ENCODE measurements at places on chromosomes 1 and 21.

DNA sequence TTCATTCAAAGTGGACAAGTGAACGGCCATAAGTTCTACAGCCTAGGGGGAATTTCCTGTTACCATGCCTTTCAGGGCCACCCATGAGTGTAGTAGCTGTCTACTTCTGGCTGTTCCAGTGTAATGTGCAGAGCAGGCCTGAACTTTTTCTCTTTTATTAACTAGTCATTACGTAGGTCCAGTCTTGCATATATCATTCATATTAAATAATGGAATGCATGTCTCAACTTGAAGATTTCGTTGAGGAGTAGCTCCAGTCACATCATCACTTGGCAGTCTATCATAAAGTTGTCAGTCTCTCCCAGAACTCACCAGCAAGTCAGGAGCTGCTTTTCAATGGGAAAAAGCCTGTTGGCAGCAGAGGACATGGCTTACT is 12.0 kb upstream of the GIPC2 start:
- no peak for DNase-seq
- H3K27me3 ChIP-seq = peaks cover 9% of the 10 kb centered on the region
- no peak overlapping the region for H3K4me3 ChIP-seq
- H3K4me1 ChIP-seq = no peaks in the 10 kb centered on the region
- H3K27ac ChIP-seq = no peak overlapping the region

DNA sequence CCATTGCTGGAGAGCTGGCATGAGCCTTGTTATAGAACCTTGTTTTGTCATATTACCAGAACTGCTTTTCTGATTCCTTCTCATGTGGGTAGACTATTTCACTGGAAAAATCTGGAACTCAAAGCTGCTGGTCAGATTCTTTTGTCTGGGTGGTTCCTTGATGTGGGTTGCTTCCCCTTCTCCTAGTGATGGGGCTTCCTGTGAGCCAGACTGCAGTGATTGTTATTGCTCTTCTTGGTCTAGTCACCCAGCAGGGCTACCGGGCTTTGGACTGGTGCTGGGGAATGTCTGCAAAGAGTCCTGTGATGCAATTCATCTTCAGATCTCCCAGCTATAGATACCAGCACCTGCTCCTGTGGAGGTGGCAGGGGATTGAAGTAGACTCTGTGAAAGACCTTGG is 59.4 kb downstream of the GPR137B start:
- H3K36me3 ChIP-seq = peaks cover 11% of the 10 kb centered on the region
- no peak overlapping the region for H3K27ac ChIP-seq
- H3K4me1 ChIP-seq = no peaks in the 10 kb centered on the region
- no peak for DNase-seq
- H3K27me3 ChIP-seq = no peaks in the 10 kb centered on the region

- H3K27me3 ChIP-seq = no peaks in the 10 kb centered on the region
- H3K27ac ChIP-seq = peak overlapping the region; percentile 96
- peaks cover 48% of the 10 kb centered on the region for H3K4me1 ChIP-seq
- H3K4me3 ChIP-seq = peak overlapping the region; percentile 25
Measured at GRCh38 chr1:116738673-116739370, 15.4 kb upstream of the CD2 start.

DNA sequence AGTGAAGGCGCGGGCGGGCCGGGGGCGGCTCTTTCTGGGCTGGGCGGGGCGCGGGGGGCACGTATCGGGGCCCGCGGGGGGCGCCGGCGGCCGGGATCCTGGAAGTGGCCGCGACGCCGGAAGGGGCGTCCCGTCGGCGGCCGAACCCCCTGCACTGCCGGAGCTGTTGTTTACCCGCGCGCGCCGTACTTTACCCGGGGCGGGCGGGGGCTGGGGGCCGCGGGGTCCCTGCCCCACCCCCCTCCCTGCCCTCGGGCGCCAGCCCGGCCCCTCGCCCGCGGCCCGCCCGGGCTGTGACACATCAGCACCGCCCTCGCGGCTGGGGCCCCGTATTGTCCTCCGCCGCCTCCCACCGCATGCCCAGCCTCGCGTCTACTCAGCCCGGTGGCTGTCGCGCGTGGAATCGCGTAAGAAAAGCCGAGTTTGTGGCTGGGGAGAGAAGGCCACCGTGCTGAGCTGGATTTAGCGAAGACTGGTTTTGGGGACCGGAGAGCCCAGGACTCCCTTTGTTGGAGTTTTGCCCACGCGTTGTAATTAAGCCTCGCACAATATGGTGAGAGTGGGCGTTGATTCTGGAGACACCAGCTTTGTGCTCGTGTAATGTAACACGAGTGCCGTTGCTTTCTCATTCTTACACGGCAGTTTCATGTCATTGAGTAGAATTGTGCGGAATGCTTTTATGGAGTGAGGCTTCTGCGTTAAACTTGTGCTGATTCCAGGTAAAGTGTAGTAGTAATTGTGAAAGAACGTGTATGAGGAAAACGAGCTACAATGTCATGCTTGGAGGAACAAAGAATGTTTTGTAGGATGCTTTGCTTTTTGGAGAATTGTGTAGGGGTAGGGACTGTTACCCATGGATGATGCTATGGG is 559 bp downstream of the BACH1 start:
- peak overlapping the region; percentile 73 for H3K4me3 ChIP-seq
- no peaks in the 10 kb centered on the region for H3K27me3 ChIP-seq
- peak; percentile 76 for DNase-seq
- H3K36me3 ChIP-seq = peaks cover 4% of the 10 kb centered on the region
- peak overlapping the region; percentile 52 for H3K27ac ChIP-seq
- H3K4me1 ChIP-seq = peaks cover 64% of the 10 kb centered on the region

- no peak overlapping the region for H3K4me3 ChIP-seq
- H3K4me1 ChIP-seq = no peaks in the 10 kb centered on the region
- no peaks in the 10 kb centered on the region for H3K36me3 ChIP-seq
- no peak overlapping the region for H3K27ac ChIP-seq
Measured at GRCh38 chr1:64162151-64162550, 41.3 kb upstream of the UBE2U start.
